ENCODE measurements at places on chromosomes 1 and 21. TPM values are rescaled to one million over a fixed set of nuclear protein-coding genes. Genes with fewer than 3 reads are reported as not detected.

The MROH9 gene
- total RNA-seq: not detected

The NENF gene
- 30.6 TPM for total RNA-seq

DNA sequence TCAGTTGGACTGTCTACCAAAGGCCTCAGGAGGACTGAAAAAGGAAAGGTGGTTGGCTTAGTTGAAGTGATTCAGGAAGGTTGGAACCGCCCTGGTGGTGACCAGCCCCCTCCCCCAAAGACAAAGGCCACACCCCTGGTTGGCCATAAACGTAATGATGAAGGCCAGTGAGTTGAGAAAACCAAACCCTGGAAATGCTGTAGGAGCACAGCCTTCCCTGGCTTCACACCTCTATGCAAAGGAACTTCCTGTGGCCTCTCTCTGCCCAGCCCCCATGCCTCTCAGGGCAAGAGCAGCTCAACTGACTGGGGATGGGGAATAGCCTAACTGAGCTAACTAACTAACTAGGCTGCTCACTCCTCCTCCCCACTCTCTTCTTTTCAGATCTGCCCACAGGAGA lies 90.4 kb downstream of the NPHP4 start:
- DNase-seq: no peak

The TCHH gene
- total RNA-seq: 0.05 TPM

- DNase-seq: no peak
Observed at GRCh38 chr1:81407000-81407821, 393.5 kb upstream of the ADGRL2 start.

The RAB3B gene
- 3.6 TPM for total RNA-seq

- DNase-seq: no peak
Observed at GRCh38 chr1:115225993-115226685, 111.9 kb downstream of the NGF start.

- no peak for DNase-seq
Observed at GRCh38 chr1:195394567-195394966, 1213.7 kb downstream of the KCNT2 start.

The LORICRIN gene
- total RNA-seq: not detected

GRCh38 chr1:176863613-176864012 lies 300.9 kb downstream of the ASTN1 start:
- no peak for DNase-seq

DNA sequence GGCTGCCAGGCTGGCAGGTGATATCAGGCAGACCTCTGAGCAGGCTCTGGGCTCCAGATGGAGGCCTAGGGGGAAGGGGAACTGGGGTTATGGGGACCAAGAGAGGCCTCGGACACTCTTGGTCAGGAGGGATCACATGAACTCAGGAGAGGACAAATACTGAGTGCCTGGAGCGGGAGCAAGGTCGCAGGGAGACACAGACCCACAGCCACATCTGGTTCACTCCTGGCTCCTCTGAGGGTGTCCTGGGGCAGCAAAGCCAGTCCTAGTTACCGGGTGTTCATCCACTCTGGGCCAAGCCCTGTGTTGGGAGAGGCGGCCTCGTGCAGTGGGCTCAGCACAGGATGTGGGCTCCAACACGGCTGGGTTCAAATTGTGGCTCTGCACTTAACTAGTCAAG lies 239.0 kb downstream of the PTPRU start:
- DNase-seq: no peak

DNA sequence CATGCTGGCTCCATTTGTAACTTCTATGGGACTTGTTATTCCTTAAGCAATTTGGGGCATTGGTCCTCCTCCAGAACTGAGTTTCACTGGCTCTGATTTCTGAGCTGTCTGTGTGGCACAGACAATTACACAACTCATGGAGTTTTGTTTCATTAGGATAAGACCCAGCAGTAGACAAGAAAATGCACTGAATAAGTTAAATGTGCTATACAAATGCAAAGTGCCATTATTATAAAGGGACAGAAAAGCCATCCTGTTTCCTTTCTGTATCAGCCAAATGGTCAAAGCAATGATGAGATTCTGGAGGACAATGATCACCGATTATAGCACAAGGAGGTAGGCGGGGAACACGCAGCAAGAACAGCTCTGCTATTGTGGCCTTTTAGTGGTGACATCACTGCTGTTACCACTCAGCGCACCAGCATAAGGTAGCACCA lies 81.9 kb downstream of the CNIH3 start:
- DNase-seq: no peak
